ENCODE measurements at places on chromosomes 7 and 10. TPM values are rescaled to one million over a fixed set of nuclear protein-coding genes. Genes with fewer than 3 reads are reported as not detected.

DNA sequence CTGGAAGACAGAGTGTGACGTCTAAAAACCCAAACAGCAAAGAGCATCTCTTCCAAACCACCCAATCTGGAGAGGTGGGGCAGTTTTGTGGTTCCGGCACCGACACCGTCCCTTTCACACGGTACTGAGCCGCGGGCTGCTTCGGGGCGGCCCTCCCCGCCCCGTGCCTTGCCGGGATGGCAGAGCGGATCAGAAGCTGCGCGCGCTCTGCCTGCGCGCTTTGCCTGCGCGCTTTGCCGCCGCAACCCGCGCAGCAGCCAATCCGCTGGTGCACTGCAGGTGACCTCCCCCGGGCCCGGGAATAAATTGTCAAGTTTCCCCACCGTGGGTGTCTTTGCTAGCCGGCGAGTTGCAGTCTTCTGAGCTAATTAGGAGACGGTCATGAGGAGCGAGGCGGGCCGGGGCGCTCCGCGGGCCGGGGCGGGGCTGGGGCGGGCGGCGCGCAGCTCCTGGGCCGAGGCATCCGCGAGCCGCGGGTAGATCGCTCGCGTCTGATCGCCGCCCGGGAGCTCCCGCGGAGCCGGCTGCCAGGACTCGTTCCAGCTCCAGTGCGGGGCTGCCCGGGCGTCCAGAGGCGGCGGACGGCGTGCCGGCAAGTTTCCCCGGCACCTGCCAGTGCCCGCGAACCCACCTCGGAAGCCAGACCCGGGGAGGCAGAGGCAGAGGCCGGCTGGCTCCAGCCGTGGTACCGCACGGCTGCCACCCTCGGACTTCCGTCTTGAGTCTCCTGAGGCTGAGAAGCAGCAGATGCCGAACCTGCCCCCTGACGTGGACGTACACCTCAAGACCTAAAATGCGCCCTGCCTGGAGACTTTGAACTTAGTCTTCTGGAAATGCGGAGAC is 536.0 kb upstream of the GALNT17 start:
- no peak for DNase-seq

GRCh38 chr7:114369294-114369693 is 45.3 kb upstream of the FOXP2 start:
- DNase-seq: no peak

DNA sequence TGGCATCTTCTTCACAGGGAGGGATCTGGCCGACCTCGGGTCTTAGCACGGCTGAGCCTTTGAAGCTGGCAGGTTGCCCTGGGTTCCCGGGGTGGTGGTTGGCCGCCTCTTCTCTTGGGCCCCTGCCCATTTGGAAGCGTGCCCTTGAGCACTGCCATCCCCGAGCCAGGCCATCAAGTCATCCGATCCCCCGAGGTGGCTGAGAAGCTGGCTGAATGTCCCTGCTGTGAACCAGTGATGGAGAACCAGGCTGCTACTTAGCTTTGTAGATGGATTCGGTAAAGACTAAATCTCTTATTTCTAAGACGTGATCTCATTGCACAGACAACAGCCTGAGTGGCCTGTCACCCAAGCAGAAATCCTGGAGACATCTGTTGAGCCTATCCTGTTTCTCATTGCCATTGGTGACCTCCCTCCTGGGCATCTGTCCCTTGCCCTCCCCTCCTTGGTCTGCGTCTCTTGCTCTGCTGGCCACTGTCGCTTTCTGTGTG is 74.3 kb downstream of the GRK5 start:
- no peak for DNase-seq

- peak; percentile 15 for DNase-seq
These were observed 202.6 kb upstream of the FOXK1 start for GRCh38 chr7:4479367-4480039.

DNA sequence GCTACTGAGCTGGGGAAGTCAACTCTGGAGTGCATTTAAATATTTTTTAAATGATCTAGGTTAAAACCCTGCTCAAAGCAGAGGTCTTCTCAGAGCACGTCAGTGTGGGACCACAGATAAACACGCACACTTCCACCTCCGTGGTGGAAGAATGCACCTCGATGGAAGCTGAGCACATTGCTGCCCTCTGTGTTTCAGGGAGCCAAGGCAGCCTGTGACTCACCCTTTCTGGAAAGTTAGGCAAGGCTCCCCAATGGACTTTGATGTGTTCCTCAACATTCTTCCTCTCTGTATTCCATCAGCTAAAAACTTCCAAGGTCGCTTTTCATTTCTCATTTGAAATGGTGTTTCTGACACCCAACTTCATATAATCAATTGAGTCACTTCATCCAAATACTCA is 170.8 kb upstream of the KMT2E start:
- DNase-seq: no peak

DNA sequence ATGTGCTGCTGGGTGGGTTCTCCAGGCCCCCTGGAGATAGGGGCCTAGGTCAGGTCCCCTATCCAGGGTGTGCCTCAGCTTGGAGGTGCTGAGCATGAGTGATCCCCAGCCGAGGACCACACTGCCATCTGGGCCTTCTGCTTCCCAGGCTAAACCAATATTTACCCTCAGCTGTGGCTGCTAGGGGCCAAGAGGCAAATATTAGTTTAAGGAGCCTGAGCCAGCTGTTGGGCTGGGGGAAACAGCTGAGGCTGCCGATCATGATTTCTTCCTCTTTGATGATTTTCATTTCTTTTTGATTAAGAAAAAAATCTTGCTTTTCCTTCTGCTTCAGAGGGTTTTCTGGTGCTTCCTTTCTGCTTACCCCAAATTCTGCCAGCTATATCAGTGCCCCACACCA is 83.4 kb downstream of the NEURL1 start:
- DNase-seq: no peak

DNA sequence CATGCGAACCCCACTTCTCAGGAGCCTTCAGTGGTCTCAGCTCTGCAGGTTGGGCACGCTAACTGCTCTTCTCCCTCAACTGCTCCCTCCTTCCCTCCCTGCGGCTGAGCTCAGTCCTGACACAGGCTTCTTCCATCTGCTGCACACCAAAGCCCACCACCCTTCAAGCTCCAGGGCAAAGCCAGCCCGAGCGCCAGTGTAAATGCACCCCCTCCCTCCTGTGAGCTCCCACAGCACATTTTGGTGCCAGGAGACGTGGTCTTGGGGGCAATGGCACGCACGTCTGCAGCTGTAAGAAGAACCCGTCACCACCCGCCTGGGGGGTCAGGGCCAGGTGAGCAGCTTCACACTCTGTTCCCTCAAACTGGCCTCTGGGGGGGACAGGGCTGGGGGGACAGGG is 15.9 kb downstream of the VIPR2 start:
- no peak for DNase-seq

DNA sequence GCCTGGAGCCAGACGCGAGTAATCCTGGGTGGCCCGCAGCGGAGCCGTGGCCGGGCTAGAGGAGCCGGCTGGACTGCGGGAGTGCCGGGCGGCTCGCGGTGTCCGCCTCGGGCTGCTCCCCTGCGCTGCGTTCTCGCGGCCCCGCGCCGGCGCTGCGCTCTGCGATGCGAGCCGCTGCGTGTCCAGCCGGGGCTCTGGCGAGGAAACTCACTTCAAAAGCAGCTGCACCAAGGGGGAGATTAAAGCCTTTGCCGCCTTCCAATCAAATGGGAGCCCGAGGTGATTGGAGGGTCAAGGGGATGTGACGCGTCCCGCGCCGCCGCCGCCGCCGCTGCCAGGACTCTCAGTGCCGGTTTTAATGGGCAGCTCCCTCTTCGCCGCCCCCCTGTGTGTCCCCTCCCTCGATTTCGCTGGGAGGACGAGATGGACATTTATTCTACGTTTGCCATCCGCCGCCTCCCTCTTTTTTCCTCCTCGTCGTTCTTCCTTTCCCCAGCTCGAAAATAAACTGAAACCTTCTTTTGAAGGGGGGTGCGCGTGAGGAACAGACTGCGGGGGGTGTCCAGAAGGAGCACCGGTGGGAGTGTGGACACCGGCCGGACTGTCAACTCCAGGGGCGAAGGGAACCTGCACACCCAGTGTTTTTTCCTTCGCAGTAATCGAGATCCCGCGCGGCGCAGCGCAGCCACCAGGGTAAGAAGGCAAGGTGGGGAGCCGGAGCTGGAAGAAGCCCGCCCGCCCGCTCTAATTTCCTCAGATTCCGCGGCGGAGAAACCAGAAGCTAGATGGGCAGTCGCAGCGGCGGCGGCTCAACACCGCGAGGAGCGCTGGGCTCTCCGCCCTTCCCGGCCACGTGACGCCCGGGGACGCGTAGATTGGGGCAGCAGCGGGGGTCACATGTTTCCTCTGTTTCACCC is at the start of gene ZNF503:
TSS of gene ZNF503 (minus strand) at position 196 of the 917 bp plus-strand sequence. CDS start 345 bp downstream, outside the sequence.
- peak; percentile 94 for DNase-seq

- no peak for DNase-seq
These were observed 10.4 kb downstream of the KPNA7 start for GRCh38 chr7:99197498-99197897.

DNA sequence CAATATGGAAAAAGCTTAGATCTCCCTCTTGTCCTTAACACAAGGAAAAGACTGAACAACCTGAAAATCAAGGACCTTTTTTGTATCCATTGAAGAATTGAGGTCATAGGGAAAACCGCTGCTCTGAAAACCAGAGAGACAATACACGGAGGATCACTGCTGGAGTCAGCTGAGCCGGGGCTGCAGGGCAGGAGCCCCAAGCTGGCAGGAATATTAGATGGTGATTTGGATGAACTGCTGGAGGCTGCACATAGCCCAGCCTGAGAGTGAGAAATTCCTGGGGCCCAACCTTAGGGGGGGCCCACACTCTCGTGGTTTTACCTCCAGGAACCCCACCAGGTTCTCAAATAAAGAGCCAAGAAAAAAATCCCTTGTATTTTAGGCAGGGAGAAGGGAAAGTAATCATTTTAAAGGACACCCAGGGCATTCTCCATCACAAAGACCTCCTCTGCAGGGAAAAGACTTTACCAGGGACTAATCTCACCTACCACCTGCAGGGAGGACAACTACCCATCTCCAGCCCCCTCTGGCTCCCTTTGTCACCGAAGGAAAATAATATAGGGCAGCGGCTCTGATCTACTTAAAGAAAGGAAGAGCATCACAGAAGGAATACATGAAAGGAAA is 55.4 kb upstream of the RNF32 start:
- no peak for DNase-seq

- no peak for DNase-seq
These were observed 310.6 kb downstream of the SEMA3D start for GRCh38 chr7:84876061-84876821.

DNA sequence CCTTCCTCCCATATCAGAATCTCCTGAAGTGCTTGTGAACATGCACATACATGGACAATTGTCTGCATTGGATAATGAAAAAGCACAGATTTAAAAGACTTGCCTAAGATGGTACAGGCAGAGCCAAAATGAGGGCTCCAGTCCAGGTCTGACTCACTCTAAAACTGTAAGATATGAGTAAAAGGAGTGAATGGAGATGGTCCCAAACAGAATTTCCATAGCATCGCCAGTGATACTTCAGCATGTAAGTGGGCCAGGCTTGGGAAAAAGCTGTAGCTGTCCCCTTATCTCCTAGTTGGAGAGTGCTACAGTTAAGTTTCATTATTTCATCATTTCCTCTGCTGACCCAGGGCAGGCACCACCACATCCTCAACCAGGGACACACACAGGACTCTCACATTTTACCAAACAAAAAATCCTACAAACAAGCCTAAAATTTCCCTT is 26.4 kb upstream of the IL6 start:
- no peak for DNase-seq

DNA sequence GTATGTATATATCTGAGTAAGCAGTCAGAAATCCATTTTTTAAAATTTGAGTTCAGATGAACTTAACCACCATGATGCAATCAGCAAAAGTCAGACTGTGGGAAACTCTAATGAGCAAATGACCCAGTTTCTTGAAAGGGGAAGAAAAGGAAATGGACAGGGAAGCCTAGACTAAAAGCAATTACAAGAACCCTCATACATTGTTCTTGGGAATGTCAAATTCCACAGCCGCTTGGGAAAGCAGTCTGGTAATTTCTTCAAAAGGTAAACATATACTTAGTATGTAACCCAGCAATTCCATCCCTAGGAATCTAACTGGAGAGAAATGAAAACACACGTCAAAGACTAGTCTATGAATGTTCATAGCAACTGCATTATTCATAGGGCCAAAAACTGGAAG is 16.4 kb upstream of the FOXK1 start:
- DNase-seq: no peak

DNA sequence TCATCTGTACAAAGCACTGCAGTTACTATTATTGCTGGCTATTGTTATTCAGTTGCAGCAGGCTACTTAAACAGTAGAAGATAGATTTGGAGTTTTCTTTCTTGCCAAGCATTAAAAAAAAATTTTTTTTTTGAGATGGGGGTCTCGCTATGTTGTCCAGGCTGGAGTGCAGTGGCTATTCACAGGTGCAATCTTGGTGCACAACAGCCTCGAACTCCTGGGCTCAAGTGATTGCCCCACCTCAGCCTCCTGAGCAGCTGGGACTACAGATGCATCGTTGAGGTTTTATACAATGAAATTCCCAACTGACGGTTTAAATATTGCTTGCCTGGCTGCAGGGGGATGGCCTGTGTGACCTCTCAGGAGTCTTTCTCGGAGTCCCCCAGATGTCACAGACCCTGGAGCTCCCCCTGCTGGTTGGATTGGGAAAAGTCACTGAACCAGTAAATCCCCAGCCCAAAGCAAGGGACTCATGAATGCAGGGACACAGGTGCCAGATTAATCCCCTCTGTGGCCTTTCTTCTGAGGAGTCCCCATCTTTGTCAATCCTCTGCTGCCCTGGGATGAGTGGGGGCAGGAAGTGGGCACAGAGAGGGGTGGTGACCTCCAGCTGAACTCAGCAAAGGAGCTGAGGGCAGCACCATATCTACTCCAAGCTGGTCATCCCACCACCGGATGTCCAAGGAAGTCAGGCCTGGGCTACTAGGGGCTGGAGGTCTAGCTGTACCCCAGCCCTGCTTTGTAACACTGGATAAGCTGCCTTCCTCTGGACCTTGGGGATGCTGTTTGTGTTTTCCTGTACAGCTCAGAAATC is 149.6 kb downstream of the C10orf105 start:
- peak; percentile 3 for DNase-seq

DNA sequence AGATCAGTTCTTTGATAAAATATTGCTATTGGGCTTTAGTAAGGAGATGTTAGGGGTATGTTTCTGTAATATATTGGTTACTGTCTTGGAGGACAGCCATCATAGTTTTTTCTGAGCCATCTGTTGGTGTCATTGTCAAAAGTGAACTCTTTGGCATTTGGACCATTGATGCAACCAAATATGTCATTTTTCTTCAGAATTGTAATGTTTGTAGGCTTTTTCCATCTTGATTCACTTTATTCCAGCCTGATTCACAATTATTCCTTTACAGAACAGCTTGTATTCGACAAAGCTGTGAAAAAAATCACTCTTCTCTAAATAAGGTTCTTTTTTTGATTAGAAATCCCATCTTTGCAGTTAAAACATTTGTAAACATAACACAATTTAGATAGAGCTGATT is 37.4 kb downstream of the SMNDC1 start:
- no peak for DNase-seq

GRCh38 chr10:27783660-27784059 is 38.0 kb upstream of the MKX start:
- DNase-seq: peak; percentile 13

GRCh38 chr7:158323741-158324396 is 263.8 kb downstream of the PTPRN2 start:
- DNase-seq: no peak

Gene CFAP46
- 1.5 TPM for polyA plus RNA-seq

Gene PDZD8
- 3.0 TPM for polyA plus RNA-seq

Gene ARHGEF5
- polyA plus RNA-seq: 27.9 TPM

Gene TMEM26
- not detected for polyA plus RNA-seq

Gene ITPRID1
- not detected for polyA plus RNA-seq

Gene NEURL1
- 0.32 TPM for polyA plus RNA-seq

Gene C10orf53
- not detected for polyA plus RNA-seq

Data from foreskin keratinocyte (primary cell).